Left ventricle myocardium superior (tissue), 1 donor: ENCODE measurements at places on chromosomes 16 and 17. TPM values are rescaled to one million over a fixed set of nuclear protein-coding genes. Genes with fewer than 3 reads are reported as not detected.

Gene PTX4
- total RNA-seq = not detected

Gene SEPTIN1
- total RNA-seq = 2.5 TPM

Gene ABCA3
- total RNA-seq = 7.7 TPM

Gene CENPT
- 20.8 TPM for total RNA-seq

GRCh38 chr17:34820248-34820801, 140.9 kb downstream of the CCT6B start:
- no peak for DNase-seq

DNA sequence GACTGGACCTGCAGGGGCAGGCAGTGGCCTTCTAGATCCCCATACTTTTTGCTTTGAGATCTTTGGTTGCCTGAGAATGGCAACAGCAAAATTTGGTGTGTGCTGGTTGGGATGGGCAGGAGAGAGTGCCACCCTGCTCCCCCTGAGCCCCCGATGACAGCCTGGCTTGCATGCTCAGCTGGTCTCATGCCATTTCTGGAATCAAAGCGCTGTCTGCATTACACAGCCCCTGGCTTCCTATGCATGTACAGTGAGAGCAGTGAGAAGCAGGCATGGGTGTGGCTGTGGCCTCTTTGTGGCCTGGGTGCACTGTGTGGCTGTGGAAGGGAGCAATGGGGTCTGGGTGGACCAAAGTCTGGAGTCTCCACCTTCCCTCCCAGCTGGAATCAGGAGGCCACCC, 47.7 kb downstream of the NKD1 start:
- peak; percentile 9 for DNase-seq

GRCh38 chr17:52383493-52384100, 225.1 kb upstream of the CA10 start:
- no peak for DNase-seq

- DNase-seq = no peak
Measured at GRCh38 chr17:72079700-72080099, 41.1 kb upstream of the SOX9 start.

- DNase-seq = peak; percentile 81
Measured at GRCh38 chr16:84648595-84649510, 542 bp downstream of the KLHL36 start.

GRCh38 chr16:50154420-50154950, 1.4 kb downstream of the TENT4B start:
- no peak for DNase-seq

DNA sequence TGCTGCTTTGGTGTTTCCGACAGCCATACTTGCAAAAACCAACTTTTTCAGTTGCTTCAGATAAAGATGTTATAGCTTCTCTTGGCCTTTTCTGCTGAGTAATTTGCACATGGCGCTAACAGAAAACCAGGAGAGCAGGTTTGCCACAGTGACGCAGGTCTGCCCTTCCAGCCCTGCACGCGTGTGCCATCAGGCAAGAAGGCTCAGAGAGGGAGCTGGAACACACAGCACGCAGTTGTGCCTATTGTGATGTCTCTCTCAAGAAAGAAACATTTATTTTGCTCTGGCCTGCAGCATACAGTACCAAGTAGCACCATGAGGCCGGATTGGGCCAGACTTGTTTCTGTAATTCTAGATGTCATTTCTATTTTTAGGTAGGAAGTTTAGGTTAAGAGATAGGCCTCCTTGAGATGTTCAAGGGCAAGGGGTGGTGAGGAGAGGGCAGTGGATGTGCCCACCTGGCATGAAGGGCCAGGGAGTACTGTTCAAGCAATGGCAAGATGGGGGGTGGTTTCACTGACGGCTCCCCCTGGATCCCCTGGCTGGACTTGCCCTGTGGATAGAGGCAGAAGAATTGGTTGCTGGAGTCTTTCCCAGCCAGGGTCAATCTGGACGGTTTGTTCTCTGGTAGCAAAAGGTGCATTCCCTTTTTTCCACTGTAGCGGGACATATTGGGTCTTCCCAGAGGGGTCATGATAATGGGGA, 1.9 kb downstream of the CBX2 start:
- DNase-seq = no peak

DNA sequence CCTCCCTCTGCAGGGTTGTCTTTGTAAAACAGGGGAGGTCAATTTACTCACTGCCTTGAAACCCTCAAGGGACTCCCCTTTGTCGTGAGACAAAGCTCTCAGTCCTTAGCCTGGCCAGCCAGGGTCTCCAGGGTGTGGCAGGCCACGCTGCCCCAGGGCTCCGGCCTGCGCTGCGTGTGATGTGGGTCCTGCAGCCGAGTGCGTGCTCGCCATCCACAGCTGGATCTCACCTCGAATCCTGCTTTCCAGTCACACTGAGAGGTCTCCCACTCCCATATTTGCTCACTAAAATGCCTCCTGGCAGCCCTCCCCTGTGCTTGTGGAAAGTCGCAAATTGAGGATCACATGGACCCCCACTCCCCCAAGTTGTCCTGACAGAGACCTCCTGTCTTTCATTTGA, 10.0 kb upstream of the CLEC18C start:
- no peak for DNase-seq

- no peak for DNase-seq
Measured at GRCh38 chr17:57667461-57667923, 77.6 kb downstream of the CCDC182 start.

- no peak for DNase-seq
Measured at GRCh38 chr17:66717641-66718058, 117.3 kb upstream of the CACNG5 start.

DNA sequence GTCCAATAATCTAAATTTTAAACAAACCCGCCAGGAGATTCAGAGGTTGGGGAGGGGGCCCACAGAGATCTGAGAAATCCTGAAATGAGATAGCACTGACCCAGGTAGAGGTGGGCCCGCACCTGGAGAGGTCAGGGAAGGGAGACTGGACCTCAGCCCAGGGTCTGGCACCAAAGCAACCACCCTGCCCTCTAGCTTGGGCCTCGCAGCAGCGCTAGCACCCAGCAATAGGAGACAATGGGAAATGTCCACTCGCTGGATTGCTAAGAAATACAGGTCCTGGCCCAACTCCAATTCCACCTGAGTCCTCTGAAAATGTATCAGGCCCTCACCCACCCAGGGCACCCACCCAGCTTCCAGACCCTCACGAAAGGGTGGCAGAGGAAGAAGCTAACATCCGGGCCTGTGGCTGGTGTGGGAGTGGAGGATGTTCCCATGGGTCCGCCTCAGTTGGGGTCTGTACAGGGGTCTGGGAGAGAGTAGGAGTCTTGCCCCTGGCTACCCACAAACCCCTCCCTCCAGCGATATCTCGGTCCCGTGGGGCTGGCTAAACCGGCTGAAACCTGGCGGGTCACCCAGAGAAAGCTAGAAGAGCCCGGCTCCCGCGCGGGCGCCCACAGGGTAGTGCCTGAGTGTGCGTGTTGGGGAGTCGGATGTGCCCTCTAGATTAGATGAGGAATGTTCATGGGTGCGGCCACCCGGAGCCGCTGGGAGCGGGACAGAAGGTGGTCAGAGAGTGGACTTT, 1.1 kb downstream of the PLLP start:
- no peak for DNase-seq
